Foreskin keratinocyte (primary cell): ENCODE measurements at places on chromosomes 4 and X. TPM values are rescaled to one million over a fixed set of nuclear protein-coding genes. Genes with fewer than 3 reads are reported as not detected.

GRCh38 chr4:70654605-70655011, 11.7 kb downstream of the JCHAIN start:
- DNase-seq: no peak

ARHGAP4 gene
- 1.4 and 2.8 TPM in 2 replicates for total RNA-seq

- no peak for DNase-seq
These were observed 48.5 kb upstream of the FRMPD4 start for GRCh38 chrX:12089740-12090139.

- DNase-seq: no peak
These were observed 2058.8 kb downstream of the PCDH7 start for GRCh38 chr4:32778938-32779337.

PAK3 gene
- 0.11 and 0.27 TPM in 2 replicates for total RNA-seq

DNA sequence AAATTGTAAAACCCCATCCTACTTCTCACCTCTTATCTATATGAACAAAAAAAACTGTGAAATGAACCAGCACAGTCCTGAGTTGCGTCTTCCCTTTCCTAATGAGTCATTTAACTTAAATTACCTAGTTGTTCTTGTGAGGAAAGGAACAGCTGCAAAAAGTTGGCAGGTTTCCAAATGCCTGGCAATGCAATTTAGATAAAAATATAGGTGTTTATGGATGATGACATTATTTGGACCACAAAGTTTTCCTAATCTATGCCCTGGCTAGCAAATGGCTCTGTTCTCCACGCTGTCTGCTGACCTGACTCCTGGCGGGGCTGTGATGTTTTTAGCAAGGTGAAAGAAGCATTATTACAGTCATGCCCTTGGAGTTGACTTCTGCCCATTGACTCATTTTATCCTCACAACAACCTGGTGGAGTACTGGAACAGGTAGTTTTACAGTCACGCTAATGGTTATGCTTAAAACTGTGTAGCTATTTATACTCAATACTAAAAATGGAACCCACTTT, 29.8 kb upstream of the RELL1 start:
- peak; percentile 74 for DNase-seq

GRCh38 chr4:142558851-142559250, 287.2 kb downstream of the INPP4B start:
- no peak for DNase-seq
